ENCODE measurements at places on chromosomes 5 and 9.

DNA sequence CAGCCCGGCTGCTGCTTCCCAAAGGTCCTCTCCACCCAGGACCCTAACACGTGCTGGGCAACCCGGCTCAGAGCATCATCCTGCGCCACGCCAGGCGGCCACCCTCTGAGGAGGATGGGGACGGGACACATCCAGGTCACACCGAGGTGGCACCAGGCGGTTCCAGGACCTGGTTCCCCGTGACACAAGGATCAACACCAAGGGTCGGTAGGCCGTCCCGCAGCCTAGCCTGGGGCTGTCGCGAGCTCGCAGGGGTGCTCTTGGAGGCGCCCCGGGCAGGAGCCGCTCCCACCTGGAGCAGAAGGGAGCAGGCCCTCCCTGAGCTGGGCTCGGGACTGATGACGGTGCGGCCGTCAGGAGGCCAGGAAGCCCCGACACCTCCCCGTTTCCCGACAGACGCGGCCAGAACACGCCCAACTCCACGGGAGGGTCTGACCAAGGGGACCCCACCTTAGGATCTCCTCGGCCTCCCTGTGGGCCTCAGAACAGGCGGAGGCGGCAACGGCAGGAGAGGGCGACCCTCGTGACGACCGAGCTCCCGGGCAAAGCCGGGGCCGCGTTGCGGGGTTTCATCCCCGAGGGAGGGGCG, 6.3 kb downstream of the EXD3 start:
- no peak for DNase-seq

DNA sequence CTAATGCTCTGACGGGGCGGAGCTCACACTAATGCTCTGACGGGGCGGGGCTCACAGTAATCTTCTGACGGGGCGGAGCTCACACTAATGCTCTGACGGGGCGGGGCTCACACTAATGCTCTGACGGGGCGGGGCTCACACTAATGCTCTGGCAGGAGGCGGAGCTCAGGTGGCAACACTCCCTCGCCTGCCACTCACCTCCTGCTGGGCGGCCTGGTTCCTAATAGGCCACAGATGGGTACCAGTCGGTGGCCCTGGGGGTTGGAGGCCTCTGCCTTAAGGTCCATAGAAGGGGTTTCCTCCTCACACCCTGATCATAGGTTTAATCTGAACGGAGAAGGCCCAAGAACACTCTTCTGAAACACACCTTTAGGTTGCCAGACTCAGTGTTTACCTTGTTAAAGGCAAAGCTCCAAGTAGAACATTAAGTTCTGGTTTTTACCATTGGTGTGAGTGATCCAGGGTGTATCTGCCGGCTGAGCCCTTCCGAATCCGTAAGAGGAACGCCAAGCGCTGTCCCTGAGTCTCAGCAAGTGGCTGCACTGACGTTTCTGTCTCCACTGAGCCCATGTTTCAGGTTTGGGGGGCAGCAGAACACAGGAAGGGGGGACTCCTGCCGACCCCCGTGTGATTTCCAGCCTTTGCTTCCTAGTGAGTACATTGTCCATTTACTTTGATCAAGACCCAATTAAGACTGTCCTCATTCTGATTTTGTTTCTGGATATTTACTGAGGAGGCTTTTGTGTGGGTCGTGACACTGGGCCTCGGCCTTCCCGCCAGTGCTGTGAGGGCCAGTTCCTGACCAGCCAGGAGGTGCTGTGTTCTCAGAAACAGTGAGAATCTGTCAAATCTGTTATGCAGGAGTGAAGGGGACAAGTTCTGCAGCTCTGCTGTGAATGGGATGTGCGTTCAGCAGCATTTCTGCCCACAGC, 24.6 kb upstream of the LRRC14B start:
- no peak for DNase-seq

- no peak for DNase-seq
Measured at GRCh38 chr5:168875832-168876231, 296.7 kb upstream of the PANK3 start.

DNA sequence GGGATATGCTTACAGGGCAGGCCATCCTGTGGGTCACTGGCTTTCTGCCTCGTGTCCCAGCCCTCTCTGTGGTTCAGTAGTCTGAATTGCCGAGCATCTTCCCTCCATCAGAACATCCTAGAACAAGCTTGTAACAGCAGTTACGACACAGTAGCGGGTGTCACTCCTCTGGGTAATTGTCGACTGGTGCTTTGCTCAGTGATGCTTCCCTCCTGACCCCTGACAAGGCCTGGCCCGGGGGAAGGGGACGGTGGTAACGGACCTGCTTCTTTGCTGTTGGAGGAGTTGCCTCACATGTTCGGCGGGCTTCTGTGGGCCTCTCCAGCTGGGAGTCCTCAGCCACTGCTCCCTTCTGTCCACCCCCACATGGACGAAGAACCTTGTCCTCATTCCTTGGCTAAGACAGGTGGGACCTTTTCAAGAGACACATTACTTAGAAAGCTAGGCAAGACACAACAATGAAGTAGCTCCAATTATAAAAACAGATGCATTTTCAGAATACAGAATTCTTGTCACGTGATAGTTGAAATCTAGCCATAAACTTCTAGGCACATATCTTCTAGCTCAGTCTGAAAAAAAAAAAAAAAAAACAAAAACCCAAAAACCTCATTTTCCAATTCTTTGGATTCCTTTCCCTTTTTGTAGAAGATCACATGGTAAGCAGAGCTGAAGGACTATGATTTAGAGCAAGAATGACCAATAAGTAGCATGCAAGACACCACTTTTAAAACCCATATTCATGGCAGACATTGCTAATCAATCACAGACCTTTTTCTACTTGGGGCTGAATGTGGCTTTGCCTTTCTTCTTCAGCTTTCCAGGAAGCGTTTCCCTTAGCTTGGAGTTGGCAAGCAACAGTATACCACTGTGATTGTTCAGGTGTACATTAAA, 25.0 kb downstream of the HMCN2 start:
- no peak for DNase-seq

GRCh38 chr5:93415819-93416218, 165.2 kb downstream of the NR2F1-AS1 start:
- DNase-seq, result no peak

DNA sequence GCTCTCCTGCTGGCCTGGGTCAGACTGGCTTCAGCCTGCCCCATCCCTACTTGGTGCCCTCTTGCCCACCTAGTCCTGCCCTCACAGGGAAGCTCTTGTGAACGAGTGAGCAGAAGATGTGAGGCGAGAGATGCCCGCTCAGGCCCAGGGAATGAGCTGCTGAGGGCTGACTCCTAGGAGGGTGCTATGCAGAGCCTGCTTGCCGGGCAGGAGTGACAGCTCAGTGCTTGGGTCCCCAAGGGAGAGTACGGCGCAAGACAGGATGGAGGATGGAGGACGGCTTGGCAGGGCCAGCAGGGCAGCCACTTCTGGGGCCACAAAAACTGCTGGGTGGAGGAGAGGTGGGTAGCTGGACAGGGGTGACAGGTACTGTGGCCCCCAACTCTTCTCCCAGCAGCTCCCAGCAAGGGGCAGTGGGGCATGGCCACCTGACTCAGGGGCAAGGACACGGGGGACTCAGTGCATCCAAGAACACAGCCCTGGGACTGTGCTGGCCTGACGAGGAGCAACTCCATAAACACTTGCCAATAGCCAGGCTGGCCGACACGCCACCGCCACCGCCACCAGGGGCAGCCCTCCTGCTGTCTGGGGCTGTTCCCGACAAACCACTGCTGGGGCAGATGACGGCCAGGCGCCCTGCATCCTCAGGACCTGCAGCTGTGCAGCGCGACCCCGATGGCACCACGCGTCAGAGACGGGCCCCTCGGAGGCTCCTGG, 55.6 kb upstream of the UBAC1 start:
- no peak for DNase-seq

DNA sequence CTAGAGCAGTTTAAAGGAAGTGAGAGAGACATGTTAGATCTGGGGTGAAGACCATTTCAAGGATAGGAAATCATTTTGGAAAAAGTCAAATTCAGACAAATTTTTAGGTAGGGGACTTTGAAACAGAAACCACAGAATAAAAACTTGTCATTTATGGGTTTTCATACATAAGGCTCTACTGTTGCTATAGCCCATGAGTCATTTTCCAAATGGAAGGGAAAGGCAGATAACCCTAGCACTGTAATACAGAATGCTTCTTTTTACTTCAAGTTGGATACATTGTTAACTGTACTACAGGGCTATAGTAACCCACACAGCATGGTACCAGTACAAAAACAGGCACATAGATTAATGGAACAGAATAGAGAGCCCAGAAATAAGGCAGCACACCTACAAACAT, 455.4 kb downstream of the EBF1 start:
- no peak for DNase-seq

DNA sequence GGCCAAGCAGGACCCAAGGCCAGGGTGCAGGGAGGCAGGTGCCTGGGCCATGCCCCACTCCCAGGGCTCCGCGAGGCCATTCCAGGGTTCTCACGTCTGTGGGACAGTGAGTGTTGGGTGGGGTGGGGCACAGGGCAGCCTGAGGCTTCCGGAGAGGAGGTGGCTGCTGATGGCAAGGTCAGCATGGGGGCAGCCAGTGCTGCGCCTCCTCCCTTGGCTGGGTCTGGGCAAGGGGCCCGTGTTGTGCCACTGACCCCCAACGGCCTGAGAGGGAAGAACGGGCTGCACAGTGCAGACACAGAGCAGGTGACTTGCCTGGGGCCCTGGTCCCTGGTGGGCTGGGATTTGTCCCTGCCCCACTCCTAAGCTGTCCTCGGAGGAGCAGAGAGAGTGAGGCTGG, 82.1 kb downstream of the RXRA start:
- no peak for DNase-seq

DNA sequence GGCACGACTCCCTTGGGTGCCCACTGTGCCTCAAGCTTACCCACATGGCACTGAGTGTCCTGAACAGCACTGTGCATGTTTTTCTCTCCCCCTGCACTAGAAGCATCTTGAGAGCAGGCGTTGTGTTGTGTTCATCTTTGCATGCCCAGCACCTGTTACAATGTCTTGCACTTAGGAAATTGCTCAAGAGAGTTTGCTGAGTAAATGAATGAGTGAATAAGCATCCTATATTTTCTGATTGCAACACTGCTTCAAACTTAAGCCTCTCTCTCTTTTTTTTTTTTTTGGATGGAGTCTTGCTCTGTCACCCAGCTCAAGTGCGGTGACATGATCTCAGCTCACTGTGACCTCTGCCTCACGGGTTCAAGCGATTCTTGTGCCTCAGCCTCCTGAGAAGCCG, 94.5 kb downstream of the LMNB1 start:
- DNase-seq, result no peak

DNA sequence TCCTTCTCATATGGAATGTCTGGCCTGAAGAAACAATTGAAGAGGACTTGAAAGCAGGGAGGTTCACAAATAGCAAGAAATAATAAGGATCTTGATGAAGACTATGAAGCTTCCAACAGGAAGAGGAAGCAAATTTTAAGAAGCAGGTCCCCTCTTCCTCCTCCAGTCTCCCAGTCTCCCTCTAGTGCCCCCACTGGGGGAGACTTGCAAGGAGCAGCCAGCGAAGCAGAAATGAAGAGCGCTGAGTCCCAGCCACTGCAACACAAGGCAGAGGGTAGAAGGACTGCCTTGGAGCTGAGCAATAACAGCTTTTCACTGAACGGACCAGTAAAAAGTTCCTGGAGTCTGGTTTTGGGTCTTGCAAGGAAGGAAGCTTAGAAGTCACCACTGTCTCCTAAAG, 32.6 kb upstream of the ACO1 start:
- no peak for DNase-seq

DNA sequence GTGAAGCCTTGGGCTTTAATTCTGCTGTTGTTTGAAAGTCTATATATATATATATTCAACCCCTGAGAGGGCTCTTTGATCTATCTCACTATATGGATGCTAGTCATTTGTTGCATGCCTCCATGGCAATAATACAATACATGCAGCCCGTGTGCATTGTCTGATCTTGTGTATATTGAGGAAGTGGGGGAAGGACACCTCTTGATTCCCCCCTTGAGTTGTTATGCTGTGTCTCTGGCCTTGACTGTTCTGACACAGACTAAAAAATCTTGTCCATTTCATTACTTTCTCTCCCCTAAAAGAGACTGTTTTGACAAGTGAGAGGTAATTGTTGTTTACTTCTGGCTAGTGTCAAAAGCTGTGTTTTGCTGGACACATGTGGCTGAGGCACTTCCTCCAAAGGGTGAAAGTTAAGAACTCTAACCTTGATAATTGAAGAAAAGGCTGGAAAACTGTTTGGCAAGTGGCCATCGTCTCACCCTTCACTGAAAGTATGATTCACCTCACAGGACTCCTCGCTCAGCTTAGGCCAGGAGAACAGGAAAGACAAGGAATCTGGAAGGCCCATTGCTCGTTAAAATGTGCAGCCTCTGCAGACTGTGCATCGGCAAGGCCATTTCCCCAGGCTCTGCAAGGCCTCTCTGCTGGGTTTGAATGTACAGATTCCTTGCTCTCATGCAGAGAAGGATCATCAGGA, 304.0 kb downstream of the PRELID2 start:
- DNase-seq, result no peak

DNA sequence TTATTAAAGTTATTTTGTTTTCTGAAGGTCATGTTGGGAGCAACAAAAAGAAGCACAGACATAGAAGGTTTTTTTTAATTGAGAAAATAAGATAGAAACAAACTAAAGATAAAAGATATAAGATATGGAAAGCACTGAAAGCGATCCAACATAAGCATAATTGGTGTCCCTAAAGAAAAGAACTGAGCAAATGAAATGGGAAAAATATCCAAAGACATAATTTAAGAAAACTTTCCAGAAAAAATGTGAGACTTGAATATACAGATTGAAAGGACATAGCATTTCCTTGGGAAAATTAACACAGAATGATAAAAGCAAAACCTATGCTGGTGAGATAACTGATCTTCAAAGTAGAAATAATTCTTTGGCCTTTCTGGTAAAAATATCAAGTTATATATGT, 289.3 kb downstream of the KIAA0825 start:
- no peak for DNase-seq

- DNase-seq, result no peak
Measured at GRCh38 chr9:12958279-12958678, 183.5 kb downstream of the LURAP1L start.

DNA sequence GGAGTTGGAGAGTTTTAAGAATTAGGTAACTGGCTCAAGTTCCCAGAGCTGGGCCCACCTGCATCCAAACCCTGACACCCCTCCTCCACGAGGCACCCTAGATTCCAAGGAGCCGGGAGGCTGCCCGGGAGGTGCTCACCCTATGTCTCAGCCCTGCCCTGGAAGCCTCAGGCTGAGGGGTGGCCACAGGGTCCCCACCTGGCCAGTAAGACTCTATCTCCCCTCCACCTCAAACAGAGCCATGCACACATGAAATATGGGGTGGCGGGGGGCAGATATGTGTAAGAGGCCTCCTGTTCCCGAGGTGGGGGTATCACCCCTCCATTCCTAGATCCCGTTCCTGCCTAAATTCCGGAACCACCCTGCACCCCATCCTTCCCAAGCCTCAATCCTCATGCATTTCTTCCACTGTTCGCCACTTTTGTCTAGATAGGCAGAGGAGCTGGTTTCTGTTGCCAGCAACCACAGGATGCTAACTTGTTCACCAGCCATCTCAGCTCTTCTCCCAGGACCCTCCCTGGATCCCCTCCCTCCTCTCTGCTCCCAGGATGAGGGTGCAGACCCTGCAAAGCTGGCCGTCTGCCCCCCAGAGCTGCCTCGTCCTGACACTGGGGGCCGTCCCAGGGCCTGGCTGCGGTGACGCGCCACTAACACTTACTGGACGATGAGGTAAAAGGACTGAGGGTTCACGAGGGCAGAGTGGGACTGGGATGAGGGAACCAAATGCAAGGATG, 44.1 kb downstream of the COL23A1 start:
- no peak for DNase-seq

- DNase-seq, result no peak
Measured at GRCh38 chr5:142686210-142686734, 382 bp upstream of the FGF1 start.
